ENCODE measurements at places on chromosomes 16 and 17. TPM values are rescaled to one million over a fixed set of nuclear protein-coding genes. Genes with fewer than 3 reads are reported as not detected.

Gene KRT17
- polyA plus RNA-seq: 1.4 TPM

Gene RFFL
- 4.2 TPM for polyA plus RNA-seq

Gene MYH1
- polyA plus RNA-seq: 0.10 TPM

Gene ADAMTS18
- not detected for polyA plus RNA-seq

Gene ENO3
- 4.1 TPM for polyA plus RNA-seq

Gene KCNG4
- polyA plus RNA-seq: not detected

Gene AMDHD2
- polyA plus RNA-seq: 16.1 TPM

Gene IRF8
- polyA plus RNA-seq: 0.58 TPM

Gene SLC5A10
- polyA plus RNA-seq: 0.10 TPM

Gene COL1A1
- 15,283 TPM for polyA plus RNA-seq
